ENCODE measurements at places on chromosomes 4 and X.

- DNase-seq: no peak
Observed at GRCh38 chrX:36436361-36436760, 516.8 kb downstream of the CFAP47 start.

GRCh38 chr4:74415602-74416300, 29.2 kb upstream of the AREG start:
- no peak for DNase-seq

GRCh38 chr4:74692972-74693371, 101.4 kb downstream of the BTC start:
- DNase-seq: no peak

DNA sequence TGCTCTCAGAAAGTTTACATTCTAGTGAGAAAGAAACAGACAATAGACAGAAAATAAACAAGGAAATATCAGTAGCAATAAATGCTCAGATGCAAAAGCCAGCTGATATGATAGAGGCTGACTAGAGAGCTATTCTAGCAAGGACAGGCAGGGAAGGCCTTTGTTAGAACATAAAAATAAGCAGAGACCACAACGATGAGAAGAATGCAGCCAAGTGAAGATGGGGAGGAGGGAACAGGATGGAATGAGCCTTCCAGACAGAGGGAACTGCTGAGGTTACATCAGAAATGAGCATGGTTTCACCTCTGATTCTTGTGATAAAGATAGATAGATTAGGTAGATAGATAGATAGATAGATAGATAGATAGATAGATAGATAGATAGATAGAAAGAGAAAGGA, 7.6 kb upstream of the SOWAHB start:
- DNase-seq: peak; percentile 59

- DNase-seq: peak; percentile 73
Observed at GRCh38 chrX:65581661-65582339, 47.2 kb upstream of the LAS1L start.

DNA sequence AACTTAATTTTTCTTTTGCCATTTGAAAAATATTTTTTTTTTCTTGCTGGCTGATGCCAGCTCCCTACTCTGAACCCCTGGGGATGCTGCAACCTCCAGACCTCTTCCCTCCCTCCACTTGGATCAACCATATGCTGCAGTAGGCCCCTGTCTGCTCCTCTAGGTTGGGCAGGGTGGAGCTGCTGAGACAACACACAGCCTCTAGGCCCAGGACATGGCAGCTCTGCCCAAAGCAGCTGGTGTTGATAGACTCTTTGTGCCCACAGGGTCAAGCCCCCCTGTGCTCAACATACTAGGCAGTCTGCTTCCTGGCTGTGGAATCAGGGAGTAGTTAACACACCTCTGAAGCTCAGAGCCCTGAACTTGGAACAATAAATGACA, 19.9 kb upstream of the CLNK start:
- no peak for DNase-seq

DNA sequence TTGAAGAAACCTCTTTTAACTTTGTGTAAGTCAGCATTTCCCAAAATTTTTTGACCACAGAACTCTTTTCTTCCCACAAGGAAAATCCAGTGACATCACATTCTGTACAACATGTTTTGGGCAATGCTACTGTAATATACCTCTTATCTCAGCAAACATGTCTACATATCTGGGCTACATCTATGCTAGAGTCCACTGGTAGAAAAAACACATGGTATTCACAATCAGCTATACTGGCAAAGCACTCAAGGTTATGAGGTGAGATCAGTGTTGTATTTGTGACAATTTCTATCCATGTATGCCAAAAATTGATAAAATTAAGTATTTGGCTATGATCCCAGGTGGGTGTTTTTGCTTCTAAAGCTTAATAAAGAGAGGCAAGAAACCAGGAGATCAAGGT, 98.0 kb downstream of the ATP11C start:
- no peak for DNase-seq

GRCh38 chr4:40520533-40520932, 109.1 kb downstream of the RBM47 start:
- DNase-seq: no peak

DNA sequence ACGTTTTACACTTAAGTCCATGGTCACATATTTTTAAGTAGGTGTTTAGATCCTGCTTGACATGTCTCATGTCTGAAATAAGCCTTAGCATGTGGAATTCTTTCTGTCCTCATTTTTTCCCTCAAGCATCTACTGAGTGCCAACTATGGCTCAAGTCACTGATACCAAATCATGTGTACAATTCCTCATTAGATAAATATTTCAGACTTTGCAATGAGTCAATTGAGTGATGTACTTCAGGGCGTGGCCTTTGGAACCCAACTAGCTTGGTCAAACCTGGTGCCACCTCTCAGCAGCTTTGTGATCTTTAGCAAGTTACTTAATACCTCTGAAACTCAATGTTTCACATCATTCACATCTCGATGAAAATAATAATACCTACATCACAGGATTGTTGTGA, 12.6 kb upstream of the JADE1 start:
- no peak for DNase-seq

GRCh38 chrX:51855698-51856097, 37.7 kb upstream of the MAGED1 start:
- DNase-seq: no peak

GRCh38 chrX:39755143-39756032, 342.4 kb downstream of the BCOR start:
- DNase-seq: peak; percentile 89

DNA sequence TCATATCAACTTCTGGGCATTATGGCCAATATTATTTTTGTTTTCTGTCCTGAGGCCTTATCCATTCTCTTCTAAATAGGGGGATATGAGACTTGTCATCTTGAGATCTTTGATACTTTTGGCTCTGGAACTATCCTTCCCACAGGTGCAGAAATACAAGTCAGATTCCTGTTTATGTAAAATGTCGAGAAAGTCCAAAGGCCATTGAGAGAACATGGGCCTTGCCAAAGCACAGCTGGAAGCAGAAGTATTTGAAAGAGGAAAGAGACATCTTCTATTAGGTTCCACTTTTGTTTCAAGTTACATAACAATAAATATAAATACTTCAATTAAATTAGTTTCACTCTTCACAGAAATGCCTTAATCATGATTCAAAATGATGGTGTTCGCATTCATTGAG, 20.8 kb upstream of the PRSS48 start:
- no peak for DNase-seq

DNA sequence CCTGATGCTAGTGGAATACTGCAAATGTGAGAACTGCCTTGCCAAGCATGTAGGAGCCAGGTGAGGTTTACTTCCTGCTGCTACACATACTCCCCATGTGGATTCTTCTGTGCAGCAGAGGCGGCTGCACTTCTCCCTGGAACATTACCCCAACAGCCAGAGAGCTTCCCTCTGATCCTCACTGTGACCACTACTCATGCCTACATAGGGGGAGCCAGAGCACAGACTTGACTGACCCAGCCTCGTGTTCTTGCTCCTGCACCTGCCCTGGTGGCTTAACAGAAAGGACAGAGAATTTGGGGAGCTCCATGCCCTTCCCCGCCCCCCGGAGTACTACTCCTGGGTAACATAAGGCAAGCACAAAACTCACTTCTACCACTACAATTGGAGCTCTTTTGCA, 38.4 kb downstream of the UGT2A2 start:
- DNase-seq: no peak

- no peak for DNase-seq
Observed at GRCh38 chr4:71587995-71588394, 195.9 kb downstream of the GC start.

DNA sequence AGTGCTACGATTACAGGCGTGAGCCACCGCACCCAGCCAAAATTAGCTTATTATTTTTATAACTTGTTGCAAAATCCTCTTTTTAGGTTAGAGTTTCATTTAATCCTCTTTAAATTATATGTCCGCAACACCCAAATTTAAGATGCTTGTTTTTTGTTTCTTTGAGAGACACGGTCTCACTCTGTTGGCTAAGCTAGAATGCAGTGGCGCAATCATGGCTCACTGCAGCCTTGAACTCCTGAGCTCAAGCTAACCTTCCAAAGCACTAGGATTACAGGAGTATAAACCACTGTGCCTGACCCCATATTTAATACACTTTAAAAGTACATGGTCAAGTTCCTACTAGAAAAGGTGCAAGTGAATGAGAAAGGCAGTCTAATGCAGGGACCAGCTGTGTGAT, 2.2 kb downstream of the RBBP7 start:
- DNase-seq: no peak

- no peak for DNase-seq
Observed at GRCh38 chr4:24169956-24170355, 280.1 kb upstream of the PPARGC1A start.

DNA sequence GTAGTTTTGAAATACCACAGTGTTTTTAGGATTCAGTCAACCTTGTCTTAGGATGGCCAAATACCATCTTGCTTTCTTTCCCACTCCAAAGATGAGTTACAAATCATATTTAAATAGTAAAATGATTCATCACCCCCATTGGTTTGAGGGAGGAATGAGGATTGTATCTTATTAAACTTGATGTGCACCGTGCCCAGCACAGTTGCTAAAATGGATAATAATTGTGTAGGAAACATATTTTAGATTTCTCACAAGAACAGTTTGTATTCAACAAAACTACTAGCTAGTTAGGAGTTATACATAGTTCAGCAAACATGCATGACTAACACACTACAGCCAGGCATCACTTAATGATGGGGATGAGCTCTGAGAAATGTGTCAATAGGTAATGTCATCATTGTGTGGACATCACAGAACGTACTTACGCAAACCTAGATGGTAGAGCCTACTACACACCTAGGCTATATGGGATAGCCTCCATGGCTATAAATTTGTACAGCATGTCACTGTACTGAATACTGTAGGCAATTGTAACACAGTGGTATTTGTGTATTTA, 245.4 kb downstream of the FBXW7 start:
- no peak for DNase-seq

GRCh38 chrX:53223068-53223693, 1.8 kb downstream of the KDM5C start:
- no peak for DNase-seq

DNA sequence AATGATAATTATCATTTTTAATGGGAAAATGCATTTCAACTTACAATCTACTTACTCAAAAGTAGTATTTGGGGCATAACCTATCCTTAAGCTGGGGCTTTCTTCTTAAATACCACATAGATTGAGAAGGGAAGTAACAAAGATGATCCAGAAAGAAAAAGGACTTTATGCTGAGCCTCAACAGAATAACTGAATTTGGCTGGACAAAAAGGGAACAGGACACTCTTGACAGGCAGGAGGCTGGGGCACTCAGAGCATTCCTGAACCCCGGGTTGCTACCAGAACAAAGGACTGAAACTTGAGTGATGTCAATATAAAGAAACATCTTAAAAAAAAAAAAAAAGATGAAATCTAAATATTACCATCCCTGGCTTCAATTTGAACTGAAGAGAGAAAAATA, 23.9 kb downstream of the RELL1 start:
- DNase-seq: no peak

- DNase-seq: no peak
Observed at GRCh38 chr4:160110891-160111290, 1008.0 kb downstream of the RAPGEF2 start.

GRCh38 chrX:139267851-139268250, 262.7 kb upstream of the F9 start:
- no peak for DNase-seq

GRCh38 chr4:99817309-99817890, 773 bp downstream of the DAPP1 start:
- no peak for DNase-seq

DNA sequence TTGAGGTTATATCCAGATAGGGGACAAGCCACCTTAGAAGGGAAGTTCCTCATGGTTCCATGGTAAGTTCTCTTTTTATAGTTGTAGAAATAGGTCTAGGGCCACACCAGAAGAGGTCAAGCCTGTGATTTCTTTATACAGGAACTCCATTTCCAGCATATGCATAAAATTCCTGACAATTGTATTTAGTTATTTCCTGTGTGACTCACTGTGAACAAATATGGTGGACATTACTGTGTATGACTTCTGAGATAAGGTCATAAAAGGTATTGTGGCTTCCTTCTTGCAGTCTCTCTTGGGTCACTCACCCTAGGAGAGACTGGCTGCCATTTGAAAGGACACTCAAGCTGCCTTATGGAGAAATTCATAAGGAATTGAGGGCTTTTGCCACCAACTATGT, 2.2 kb upstream of the C4orf36 start:
- no peak for DNase-seq

GRCh38 chr4:83639849-83640493, 104.1 kb downstream of the GPAT3 start:
- DNase-seq: peak; percentile 64

DNA sequence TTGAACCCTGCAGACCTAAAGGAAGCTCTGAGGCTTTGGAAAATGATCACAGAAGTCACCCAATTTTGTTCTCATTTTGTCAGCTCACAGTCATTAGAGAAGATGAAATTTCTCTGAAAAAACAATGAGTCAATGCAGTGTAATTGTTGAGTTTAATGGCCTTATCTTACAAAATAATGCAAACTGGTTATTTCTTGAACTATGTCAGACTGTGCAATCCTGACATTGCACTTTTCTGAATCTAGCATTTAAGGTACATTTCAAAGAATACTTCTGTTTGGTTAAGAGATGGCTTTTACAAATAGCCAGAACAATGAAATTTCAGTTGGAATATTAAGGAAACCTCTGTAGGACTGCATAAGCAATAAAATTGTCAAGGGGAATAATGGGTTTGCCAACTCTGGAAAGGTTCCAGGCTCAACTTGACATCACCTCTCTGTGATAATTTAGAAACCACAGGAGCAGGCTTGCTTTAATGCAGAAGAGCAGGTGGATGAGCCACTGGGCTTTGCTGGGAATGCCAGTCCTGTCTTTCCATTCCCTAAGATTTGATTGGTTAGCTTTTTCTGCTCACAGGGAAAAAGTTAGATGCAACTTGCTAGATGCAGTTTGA, 222.8 kb downstream of the FRMPD4 start:
- peak; percentile 1 for DNase-seq

- DNase-seq: no peak
Observed at GRCh38 chr4:40182001-40182400, 14.8 kb upstream of the RHOH start.

DNA sequence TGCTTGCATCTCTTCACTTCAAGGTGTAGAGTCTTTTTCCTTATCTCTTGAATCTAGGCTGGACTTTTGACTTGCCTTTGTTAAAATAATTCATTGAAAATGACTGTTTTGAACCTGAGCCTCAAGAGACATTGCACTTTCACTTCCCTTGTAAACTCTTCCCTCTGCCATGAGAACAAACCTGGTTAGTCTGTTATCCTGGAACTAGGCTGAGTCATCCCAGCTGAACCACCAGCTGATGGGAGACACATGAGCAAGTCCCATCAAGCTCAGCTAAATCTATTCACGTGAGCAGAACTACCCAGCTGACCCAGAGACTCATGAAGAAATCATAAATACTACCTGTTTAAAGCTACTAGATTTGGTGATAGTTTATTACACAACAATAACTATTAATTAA, 202.3 kb upstream of the CENPE start:
- peak; percentile 24 for DNase-seq

- DNase-seq: no peak
Observed at GRCh38 chr4:67723949-67724348, 23.0 kb upstream of the UBA6 start.

Measured in urothelium cell line (cell line).